ENCODE measurements at places on chromosomes 5 and 9.
A peak's percentile ranks its signal among the peaks of the same experiment; 100 is the strongest.

GRCh38 chr5:84688566-84688965, 303.9 kb upstream of the EDIL3 start:
- peak; percentile 2 for DNase-seq

GRCh38 chr9:127535834-127536233, 76.2 kb upstream of the STXBP1 start:
- DNase-seq = no peak

DNA sequence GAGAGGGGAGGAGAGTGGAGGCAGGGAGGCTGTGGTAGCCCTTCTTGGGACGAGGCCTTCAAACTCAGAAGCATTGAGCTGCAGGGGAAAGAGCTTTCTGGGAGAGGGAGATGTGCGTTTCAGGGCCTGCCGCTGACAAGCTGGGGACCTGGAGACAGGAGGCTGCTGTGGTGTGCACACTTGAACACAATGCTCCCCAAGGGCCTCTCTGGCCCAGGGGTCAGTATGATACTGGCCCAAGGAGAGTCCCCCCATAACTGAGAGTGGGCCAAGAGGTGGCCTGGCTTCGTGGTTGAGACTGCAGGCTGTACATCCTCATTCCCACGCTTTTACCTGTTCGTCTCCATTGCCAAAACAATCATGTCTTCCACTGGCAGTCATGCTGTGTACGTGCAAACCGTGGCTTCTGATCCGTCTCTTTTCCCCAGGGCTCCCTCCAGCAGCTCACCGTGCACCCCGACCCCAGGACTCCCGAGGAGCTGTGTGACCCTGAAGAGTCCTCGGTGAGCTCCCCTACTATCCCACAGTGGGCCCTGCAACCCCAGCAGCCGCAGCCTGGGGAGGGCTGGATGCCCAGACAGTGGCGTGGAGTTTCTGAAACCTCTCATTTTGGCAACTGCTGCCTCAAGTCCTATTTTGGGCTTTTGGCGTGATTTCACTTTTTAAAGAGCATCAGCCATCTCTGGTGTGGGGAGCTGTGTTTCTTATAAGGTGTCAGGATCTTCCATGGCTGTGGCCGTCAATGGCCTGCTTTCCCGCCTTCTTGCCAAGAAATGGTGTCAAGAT, 43.4 kb downstream of the COL15A1 start:
- no peak for DNase-seq

DNA sequence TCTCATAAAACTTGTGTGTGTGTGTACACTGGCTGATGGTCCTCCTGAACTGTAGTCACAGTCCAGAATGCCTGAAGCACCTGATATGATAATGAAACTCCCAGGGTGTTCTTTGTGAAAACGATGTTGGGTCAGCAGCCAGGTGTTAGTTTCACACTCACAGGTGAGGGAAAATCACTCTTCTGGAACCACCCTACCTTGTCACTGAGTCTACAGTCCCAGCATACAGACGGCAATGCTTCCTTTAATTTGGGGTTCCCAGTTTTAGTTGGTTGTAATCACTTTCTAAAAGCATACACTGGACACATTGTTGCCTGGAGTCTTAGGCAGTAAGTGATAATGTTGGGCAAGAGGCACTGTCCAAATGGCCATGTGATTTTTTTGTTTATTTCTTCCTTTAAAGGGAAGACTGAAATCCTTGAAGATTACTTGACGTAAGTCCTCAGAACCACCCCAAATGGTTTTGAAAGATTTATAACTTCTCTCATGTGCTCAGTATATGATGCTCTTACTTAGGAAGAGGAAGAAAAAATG, 18.2 kb upstream of the MGAT1 start:
- DNase-seq = no peak

GRCh38 chr9:126844085-126844484, 16.4 kb upstream of the ZBTB34 start:
- DNase-seq = peak; percentile 79

- DNase-seq = no peak
Observed at GRCh38 chr5:145499483-145499882, 335.7 kb downstream of the PRELID2 start.

DNA sequence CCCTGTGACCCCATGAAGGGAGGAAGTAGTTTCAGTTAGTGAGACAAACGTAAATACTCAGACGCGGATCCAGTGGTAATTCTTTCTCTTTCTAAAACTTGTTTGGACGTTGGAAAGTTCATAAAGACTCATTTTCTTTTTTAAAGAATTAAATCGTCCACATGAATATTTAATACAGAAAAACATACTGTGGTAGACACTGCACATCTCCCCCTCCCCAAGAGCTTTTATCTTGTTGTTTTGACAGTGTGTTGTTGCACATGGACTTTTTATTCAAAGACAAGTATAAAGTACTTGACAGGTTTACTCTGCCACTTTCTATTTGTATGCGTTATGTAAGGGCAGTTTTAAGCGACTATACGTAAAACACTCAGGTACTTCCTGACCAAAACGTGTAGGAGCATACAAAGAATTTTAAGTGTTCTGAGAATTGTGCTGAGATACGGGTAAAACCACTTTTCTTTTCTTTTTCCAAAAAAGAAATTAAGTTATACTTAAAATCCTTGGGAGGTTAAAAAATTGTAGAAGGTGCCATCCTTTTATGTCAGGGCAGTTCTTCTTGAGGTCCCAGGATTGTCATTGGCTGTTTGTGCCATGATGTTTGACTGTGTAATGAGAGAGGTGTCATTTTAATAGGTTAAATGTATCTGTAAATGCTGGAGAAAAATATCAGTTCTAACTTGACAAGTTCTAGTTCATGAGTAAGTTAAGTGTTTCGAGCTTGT, 1.3 kb downstream of the NIPBL start:
- no peak for DNase-seq

GRCh38 chr9:86868616-86869015, 78.7 kb downstream of the GAS1 start:
- no peak for DNase-seq

DNA sequence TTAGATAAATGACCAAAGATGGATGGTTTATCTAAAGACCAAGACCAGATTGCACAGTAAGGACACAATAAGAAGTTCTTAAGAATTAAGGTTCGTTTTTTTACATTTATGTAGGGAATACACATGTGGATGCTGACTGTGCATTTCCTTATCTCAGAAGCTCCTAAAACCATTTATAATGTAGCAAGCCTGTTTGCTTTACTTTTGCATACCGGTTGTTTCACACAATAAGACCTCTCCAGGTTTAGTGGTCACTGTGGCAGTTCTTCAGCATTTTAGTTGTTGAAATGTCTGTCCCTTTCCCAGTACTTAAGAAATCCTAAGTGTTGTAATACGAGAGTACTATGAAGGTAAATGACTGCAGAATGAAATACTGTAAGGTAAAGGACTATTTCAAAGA, 43.6 kb downstream of the BASP1 start:
- no peak for DNase-seq

- DNase-seq = no peak
Observed at GRCh38 chr5:100861148-100861547, 41.9 kb downstream of the ST8SIA4 start.

- no peak for DNase-seq
Observed at GRCh38 chr5:63923914-63924313, 38.3 kb downstream of the HTR1A start.

- no peak for DNase-seq
Observed at GRCh38 chr5:17411436-17412402, 86.3 kb upstream of the TAF11L2 start.

- DNase-seq = no peak
Observed at GRCh38 chr5:68641211-68641610, 425.7 kb downstream of the PIK3R1 start.

DNA sequence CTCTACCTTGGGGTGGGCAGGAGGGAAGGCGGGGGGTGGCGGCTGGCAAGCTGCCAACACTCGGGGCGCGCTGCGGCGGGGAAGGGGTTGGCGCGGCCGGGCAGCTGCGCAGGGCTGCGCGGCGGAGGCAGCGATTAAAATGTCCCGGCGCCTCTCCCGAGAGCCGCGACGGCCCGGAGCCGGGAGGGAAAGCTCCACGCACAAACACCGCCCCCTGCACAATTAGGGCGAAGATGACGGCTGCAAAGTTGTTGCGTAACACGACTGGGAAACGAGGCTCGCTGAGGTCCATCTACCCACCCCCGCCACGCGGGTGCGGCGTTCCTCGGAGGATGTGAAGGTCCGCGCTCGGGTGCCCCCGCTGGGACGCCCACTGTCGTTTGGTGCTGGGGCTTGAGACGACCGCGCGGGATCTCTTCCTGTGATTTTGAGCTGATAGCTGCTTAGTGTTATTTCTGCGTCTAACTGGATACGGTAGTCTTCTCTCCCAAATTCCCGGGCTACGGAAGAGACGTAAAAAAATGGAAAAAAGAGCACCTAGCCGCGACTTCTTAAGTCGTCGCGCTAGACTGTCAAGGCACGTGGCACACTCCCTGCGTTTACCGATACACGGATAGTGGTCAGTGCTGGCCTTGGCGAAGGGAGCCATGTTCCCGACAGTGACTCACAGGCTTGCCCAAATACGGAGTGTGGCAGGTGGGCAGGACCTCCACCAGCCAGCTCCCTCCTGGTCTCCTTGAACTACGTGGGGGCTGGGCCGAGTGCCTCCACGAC, 958 bp upstream of the NFIL3 start:
- DNase-seq = no peak

- no peak for DNase-seq
Observed at GRCh38 chr5:14757850-14758249, 93.3 kb downstream of the OTULIN start.

DNA sequence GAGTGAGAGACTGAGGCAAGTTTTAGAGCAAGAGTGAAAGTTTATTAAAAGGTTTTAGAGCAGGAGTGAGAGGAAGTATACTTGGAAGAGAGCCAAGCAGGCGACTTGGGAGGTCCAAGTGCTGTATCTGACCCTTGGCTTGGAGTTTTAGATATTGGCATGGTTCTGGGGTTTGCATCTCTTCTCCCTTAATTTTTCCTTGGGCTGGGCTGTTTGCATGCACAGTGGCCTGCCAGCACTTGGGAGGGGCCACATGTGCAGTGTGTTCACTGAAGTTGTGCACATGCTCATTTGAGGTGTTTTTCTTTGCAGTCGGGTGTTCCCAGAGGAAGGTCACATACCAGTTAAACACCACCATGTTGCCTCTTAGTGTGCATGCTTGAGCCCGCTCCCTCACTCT, 464.1 kb downstream of the DMRT2 start:
- DNase-seq = no peak

DNA sequence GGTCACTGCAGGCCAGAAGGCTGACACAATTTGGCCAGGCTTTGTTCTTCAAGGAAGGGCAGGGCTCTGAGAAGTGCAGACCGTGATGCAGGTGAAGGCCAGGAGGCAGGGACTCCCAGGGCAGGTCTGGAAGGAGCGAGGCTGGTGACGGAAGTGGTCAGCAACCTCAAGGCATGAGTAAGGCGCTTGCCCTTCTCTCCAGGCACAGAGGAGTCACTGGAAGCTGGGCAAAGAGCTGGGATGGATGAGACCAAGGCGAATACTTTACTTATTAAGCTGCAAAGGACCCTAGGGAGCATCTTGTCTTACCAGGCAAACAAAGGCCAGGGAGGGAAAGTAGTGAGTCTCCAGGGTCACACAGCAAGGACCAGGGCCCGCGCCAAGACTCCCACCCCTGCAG, 18.6 kb downstream of the IRF1 start:
- DNase-seq = no peak

DNA sequence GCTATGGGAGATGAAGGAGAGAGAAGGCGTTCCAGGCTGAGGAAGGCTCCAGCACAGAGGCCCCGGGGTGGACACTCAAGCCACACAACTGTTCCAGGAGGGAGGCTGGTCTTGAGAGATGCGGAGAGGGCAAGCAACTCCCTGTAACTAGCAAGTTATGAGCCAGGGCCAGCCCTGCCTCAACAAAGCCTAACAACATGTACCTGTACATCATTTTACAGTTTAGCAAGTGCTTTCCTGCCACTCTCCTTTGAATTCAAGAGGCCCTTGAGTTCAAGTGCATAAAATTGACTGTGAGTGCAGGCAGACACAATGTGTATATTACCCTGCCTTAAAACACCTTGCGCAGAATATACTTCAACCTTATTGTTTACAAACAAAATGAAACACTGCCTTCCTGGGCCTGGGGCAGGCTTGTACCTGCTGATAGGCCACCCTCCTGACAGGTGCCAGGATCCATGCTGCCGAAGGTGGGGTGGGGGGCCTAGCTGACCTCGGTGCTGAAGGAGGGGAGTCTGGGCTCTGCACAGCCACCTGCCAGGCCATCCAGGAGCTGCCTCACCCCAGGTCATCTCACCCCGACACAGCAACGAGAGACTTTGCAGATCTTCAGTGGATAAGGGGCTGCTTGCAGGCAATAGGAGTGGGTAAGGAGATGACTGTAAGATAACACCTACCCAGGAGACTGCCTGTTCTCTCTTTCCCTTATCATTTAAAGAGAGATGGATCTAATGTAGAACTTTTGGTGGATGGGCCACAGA, 80.0 kb downstream of the PPARGC1B start:
- DNase-seq = no peak

GRCh38 chr9:99004717-99005460, 61.2 kb downstream of the COL15A1 start:
- no peak for DNase-seq

GRCh38 chr9:2657427-2657826, 35.8 kb downstream of the VLDLR start:
- no peak for DNase-seq

DNA sequence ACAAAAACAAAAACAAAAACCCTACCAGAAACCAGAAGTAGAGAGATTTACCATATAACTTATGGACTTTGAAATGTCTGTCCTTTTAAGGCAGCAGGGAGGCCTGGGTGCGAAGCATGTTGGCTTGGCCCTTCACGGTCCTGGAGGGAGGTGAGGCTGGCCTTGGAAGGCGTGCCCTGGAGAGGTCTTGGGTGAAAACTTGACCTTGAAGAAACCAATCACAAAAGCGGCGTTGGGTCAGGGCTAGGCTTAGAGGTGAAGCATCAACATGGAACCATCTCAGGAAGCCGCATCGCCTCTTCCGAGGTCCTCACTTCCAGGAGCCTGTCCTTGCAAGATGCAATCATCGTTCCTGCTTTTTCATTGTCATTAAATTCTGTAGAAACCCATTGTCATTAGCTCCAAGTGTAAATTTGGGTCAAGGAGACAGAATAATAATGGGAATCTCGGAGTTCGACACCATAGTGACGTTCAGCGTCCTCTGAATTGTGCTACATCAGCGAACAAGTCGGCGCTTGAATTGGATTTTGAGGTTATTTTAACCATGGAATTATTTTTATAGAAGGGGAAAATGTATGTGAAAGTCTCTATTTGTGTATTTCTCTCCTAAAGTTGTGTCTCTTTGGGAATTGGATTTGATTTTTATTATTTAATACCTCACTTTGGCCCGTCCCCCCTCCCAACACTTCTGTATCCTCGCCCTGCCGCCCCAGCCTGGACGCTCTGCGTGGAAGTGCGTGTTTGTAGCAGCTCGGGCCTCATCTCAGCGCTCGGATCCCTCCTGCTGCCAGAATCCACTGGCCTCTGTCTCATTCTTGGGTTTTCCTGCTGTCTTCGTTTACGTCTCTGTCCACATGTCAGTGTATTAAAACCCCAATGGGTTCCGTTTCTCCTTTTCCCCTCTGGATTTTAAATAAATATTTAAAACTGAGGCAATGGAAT, 11.1 kb upstream of the ORM1 start:
- no peak for DNase-seq

- peak; percentile 11 for DNase-seq
Observed at GRCh38 chr5:40089269-40089668, 590.4 kb upstream of the PTGER4 start.

All from HFF-Myc (cell line).